ENCODE measurements at places on chromosomes 2 and 18. TPM values are rescaled to one million over a fixed set of nuclear protein-coding genes. Genes with fewer than 3 reads are reported as not detected.

The OTOS gene
- polyA plus RNA-seq = not detected

DNA sequence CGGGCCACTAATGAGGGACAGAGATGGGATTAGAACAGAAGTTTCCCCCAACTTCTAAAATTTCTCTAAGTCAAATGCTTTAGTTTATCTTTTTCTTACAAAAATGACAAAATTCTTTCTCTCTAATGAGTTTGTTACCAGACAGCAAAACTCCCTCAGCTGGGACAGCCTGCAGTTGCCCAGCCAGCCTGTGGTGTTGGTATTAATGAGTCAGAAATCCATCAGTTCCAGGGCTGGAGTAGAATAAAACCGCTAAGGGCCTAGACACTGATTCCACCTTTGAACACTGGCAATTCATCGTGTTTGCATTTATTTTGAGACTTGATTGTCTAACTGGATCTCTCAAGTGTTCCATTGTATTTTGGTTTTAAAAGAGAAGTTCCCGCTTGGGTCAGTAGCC is 38.3 kb upstream of the SMAD2 start:
- no peak for DNase-seq
- no peak overlapping the region for H3K4me3 ChIP-seq
- H3K27ac ChIP-seq = no peak overlapping the region
- no peaks in the 10 kb centered on the region for H3K27me3 ChIP-seq
- no peaks in the 10 kb centered on the region for H3K4me1 ChIP-seq

- no peak overlapping the region for H3K4me3 ChIP-seq
- H3K27ac ChIP-seq = no peak overlapping the region
- H3K36me3 ChIP-seq = no peaks in the 10 kb centered on the region
Measured at GRCh38 chr2:156505696-156506095, 69.5 kb downstream of the GPD2 start.

The MAP3K19 gene
- not detected for polyA plus RNA-seq

DNA sequence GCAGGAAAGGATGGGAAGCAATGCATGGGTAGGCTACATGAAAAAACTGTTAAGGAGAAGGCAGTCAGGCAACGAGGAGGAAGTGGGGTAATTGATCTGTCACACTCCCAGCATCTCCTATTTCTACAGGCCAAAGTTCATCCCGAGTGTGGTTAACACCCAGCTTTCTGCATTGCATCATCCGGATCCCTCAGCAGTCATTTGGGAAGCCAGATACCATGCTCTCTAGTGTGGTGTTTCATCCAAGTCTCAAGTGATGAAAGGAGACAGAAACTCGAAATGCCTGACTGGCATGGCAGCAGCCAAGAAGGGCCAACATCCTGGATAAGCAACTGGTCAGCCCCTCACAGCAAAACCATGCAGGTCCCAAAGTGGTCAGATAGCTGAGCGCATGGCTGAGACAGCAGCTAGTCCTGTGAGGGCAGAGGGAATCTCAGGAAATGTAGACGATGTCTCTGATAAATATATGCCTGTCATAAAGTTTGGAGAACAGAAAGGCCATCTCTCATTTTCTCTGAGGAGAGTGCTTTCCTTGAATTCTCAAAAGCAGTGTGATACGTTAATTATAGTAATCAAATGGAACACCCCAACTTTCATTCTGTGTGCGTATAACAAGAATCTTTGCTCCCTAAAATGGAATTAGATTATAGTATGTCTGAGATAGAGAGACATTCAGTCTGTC is 24.8 kb upstream of the HNRNPA3 start:
- H3K36me3 ChIP-seq = no peaks in the 10 kb centered on the region
- H3K27me3 ChIP-seq = no peaks in the 10 kb centered on the region
- no peaks in the 10 kb centered on the region for H3K4me1 ChIP-seq
- no peak overlapping the region for H3K27ac ChIP-seq
- no peak overlapping the region for H3K4me3 ChIP-seq
- DNase-seq = no peak

The DAW1 gene
- 1.2 TPM for polyA plus RNA-seq

The PROKR1 gene
- polyA plus RNA-seq = not detected

The DSG4 gene
- polyA plus RNA-seq = not detected

The TANC1 gene
- 19.2 TPM for polyA plus RNA-seq

The SH3BP4 gene
- polyA plus RNA-seq = 32.9 TPM

The IL18RAP gene
- polyA plus RNA-seq = not detected

The KCNS3 gene
- polyA plus RNA-seq = 0.05 TPM

DNA sequence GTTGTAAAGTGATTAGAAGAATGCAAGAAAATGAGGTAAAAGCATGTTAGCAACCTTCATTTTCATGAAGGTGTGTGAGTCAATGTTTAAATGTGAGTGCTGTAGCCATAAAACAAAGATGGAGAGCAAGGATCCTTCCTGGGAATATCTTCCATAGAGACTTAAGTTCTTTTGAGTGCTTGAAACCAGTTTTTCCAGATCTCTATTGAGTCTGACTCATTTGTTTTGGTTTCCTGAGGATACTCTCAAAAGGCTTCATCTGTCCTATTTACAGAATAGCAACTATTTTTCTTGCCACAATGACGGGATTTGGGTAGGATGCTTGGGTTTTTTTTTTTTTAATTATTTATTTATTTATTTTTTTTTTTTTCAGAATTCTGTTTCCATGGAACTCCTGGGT is 45.9 kb upstream of the ASB1 start:
- H3K4me3 ChIP-seq = no peak overlapping the region
- DNase-seq = no peak
- peaks cover 15% of the 10 kb centered on the region for H3K36me3 ChIP-seq
- H3K27ac ChIP-seq = peak overlapping the region; percentile 24

DNA sequence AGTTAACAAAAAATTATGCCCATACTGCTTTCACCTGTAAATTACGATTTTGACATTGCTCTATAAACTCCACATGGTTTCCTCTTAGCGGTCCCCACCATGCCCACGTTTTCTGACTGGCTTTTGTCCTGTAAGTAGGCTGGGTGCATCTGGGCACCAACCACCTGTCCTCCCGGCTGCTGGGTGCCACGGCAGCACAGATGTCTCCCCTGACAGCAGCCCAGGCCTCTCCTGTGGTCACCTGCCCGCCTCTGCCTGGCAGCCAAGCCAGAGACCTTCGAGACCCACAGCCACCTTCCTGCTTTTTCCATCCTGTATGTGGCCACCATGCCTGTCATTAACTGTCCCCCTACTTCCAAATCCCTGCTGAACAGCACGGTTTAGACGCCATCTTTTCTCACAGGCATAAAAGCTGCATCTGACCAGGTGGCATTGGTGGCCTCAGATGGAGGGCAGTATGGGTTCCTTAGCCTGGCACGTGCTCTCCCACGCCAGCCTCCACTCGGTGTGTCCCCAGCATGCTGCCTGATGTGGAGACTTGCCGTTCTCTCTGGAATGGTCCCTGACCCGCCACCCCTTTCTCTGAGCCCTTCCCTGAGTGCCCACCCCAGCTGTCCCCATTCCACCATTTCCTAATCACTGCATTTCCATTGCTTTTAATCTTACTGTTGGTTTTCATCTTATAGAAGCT is 18.9 kb downstream of the SNORC start:
- H3K27me3 ChIP-seq = no peaks in the 10 kb centered on the region
- H3K4me1 ChIP-seq = no peaks in the 10 kb centered on the region
- no peak overlapping the region for H3K4me3 ChIP-seq
- no peak for DNase-seq

The CAPN10 gene
- polyA plus RNA-seq = 28.1 TPM

The GPN1 gene
- 92.8 TPM for polyA plus RNA-seq

GRCh38 chr2:21498016-21498415 is 374.2 kb downstream of the TDRD15 start:
- no peaks in the 10 kb centered on the region for H3K36me3 ChIP-seq
- H3K27me3 ChIP-seq = no peaks in the 10 kb centered on the region
- DNase-seq = no peak

- no peak overlapping the region for H3K4me3 ChIP-seq
- H3K4me1 ChIP-seq = peaks cover 13% of the 10 kb centered on the region
- H3K27ac ChIP-seq = no peak overlapping the region
- no peak for DNase-seq
- H3K36me3 ChIP-seq = no peaks in the 10 kb centered on the region
Measured at GRCh38 chr2:45259138-45259537, 249.9 kb upstream of the SIX2 start.

GRCh38 chr2:70201831-70202230 is 11.0 kb upstream of the C2orf42 start:
- H3K36me3 ChIP-seq = no peaks in the 10 kb centered on the region
- H3K4me1 ChIP-seq = no peaks in the 10 kb centered on the region
- H3K27me3 ChIP-seq = no peaks in the 10 kb centered on the region
- DNase-seq = no peak

- H3K36me3 ChIP-seq = no peaks in the 10 kb centered on the region
- H3K27me3 ChIP-seq = no peaks in the 10 kb centered on the region
- DNase-seq = no peak
- no peak overlapping the region for H3K4me3 ChIP-seq
Measured at GRCh38 chr18:74251297-74252038, 40.3 kb downstream of the CYB5A start.

GRCh38 chr2:231680992-231681852 is 27.1 kb upstream of the PTMA start:
- peak overlapping the region; percentile 84 for H3K27ac ChIP-seq
- no peaks in the 10 kb centered on the region for H3K4me1 ChIP-seq
- H3K27me3 ChIP-seq = no peaks in the 10 kb centered on the region
- peak overlapping the region; percentile 54 for H3K4me3 ChIP-seq
- no peaks in the 10 kb centered on the region for H3K36me3 ChIP-seq

The MYO3B gene
- not detected for polyA plus RNA-seq

The ABCG5 gene
- polyA plus RNA-seq = not detected

The CYTIP gene
- not detected for polyA plus RNA-seq

The COLEC12 gene
- polyA plus RNA-seq = 28.1 TPM

DNA sequence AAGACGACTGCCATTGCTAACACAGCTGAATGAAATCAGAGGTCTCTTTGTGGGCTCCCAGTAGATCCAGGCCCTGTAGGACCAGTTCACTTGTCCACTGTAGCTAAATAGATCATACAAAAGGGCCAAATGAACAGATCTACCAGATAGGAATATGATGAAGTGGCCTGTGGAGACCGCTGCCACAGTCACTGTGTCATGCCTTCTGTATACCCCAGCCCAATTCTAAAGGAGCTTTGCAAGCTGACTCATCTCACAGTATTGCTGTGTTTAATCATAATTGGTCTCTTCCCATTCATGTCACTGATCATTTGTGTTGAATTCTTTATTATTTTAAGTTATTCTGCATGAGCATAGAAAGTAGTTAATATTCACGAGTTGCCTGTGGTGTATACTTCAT is 125.8 kb downstream of the MTCL1 start:
- H3K4me3 ChIP-seq = no peak overlapping the region
- no peak for DNase-seq
- no peaks in the 10 kb centered on the region for H3K27me3 ChIP-seq
- H3K4me1 ChIP-seq = no peaks in the 10 kb centered on the region
- peaks cover 26% of the 10 kb centered on the region for H3K36me3 ChIP-seq

- no peak for DNase-seq
- H3K4me1 ChIP-seq = no peaks in the 10 kb centered on the region
- H3K27me3 ChIP-seq = no peaks in the 10 kb centered on the region
- peak overlapping the region; percentile 83 for H3K4me3 ChIP-seq
Measured at GRCh38 chr18:23585897-23586248, 433 bp downstream of the NPC1 start.

The PLB1 gene
- polyA plus RNA-seq = 0.10 TPM

DNA sequence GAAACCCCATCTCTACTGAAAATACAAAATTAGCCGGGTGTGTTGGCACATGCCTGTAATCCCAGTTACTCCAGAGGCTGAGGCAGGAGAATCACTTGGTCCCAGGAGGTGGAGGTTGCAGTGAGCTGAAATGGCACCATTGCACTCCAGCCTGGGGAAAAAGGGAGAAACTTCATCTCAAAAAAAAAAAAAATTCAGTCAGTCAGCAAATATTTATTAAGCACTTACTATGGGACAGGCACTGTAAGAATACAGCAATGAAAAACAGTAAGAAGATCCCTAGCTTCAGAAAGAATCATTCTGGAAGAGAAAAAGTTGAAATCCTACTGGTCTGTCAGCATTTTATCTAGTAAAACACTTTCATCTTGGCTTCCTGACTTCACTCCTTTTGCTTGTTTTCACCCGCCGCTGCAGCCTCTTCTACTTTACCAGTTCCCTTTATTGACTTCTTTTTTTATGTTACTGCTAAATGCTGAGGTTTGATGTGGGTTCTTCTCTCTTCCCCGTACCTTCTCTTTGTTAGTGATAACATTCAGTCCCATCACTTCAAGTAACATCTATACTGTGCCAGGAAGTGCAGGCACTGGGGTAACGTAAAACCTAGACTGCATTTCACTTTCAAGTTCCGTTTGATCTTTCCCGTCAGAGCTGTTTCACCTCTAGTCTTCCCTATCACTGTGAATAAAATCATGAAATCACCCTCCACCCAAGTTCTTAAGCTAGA is 10.8 kb upstream of the TAF4B start:
- no peaks in the 10 kb centered on the region for H3K27me3 ChIP-seq
- H3K36me3 ChIP-seq = no peaks in the 10 kb centered on the region

The KCNE4 gene
- polyA plus RNA-seq = 0.19 TPM

- H3K36me3 ChIP-seq = no peaks in the 10 kb centered on the region
- peaks cover 9% of the 10 kb centered on the region for H3K4me1 ChIP-seq
- H3K27me3 ChIP-seq = no peaks in the 10 kb centered on the region
Measured at GRCh38 chr2:86308356-86308755, 29.1 kb downstream of the REEP1 start.

- H3K27ac ChIP-seq = no peak overlapping the region
- H3K4me3 ChIP-seq = no peak overlapping the region
- peaks cover 8% of the 10 kb centered on the region for H3K27me3 ChIP-seq
- no peak for DNase-seq
- no peaks in the 10 kb centered on the region for H3K4me1 ChIP-seq
Measured at GRCh38 chr18:10745219-10745618, 219.4 kb downstream of the NAPG start.

DNA sequence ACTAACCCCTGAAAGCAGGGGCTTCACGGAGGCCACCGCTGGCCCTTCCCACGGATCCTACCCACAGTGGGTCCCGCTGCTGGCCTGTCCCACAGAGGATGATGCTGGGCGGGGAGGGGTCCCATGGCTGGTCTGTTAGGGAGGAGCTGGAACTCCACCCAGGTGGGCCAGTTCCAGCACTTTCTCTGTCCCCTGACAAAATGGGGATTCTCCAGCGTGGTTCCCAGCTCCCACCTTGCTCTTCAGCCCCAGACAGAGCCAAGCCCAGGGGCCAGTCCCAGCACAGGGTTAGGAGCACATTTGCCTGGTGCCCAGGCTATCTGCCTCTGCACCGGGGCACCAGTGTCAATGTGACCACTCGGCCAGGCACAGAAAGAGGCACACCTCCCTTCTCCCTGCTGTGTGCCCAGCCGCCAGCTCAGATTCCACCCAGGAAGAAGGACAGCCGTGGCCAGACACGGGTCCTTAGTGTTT is 50.0 kb downstream of the ANKMY1 start:
- H3K27me3 ChIP-seq = no peaks in the 10 kb centered on the region
- H3K27ac ChIP-seq = no peak overlapping the region
- no peaks in the 10 kb centered on the region for H3K36me3 ChIP-seq
- no peaks in the 10 kb centered on the region for H3K4me1 ChIP-seq
